Stimulated activated naive B cell treated with anti-CD40 and anti-IgM and Interleukin-4, amounts not matched to agents 10 μg/mL and 1 μg/mL and 100 μg/mL, for 72 hours (primary cell): ENCODE measurements at places on chromosomes 7 and 10.

DNA sequence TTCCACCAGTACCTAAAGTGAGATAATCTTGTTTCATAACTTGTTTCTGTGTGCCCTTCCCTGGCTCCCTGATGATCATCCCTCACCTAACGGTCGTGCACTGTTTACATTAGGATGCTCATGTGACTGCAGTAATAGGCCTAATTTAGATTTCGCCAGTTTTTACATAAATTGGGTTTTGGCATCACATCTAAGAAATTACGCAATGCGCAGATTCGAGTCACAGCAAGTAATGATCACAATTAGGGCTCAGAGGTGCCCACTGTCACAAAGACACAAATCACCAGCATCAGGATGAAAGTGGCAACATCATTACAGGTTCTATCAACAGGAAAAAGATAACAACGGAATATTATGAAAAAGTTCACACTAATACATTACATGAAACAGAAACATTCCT is 94.7 kb downstream of the LARP4B start:
- no peak for DNase-seq

DNA sequence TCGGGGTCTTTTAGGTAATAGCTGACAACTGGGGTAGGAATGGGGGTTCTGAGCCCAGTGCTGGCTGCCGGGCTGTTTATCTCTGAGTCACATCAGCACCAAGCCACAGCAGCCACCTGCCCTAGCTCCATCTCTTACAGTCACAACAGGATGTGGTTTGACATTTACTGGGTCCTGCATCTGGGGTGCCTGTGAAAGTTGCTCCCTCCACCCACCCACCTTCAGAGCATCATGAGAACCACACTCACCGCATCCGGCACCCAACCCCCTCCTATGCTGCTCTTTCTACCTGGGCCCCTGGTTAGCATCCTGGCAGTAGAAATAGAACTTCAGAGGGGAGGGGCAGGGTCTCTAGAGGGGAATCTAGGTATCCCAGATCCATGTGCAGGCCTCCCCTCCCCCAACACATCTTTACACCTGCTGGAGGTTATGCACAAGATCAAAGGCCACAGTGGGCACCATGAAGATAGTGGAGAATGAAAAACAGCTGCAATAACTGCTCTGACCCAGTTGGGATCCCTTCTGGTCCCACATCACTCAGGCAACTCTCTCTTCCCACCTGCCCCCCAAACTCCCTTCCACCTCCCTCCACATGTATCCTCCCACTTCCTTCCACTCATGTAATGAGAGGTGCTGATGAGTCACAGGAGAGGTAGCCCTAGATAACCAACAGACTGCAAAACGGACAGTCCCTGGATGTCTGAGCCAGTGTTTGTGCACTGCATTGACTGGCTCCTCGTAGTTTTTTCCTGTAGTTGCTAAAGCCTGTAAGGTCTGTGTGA is 38.2 kb downstream of the PRSS2 start:
- DNase-seq = peak; percentile 91

DNA sequence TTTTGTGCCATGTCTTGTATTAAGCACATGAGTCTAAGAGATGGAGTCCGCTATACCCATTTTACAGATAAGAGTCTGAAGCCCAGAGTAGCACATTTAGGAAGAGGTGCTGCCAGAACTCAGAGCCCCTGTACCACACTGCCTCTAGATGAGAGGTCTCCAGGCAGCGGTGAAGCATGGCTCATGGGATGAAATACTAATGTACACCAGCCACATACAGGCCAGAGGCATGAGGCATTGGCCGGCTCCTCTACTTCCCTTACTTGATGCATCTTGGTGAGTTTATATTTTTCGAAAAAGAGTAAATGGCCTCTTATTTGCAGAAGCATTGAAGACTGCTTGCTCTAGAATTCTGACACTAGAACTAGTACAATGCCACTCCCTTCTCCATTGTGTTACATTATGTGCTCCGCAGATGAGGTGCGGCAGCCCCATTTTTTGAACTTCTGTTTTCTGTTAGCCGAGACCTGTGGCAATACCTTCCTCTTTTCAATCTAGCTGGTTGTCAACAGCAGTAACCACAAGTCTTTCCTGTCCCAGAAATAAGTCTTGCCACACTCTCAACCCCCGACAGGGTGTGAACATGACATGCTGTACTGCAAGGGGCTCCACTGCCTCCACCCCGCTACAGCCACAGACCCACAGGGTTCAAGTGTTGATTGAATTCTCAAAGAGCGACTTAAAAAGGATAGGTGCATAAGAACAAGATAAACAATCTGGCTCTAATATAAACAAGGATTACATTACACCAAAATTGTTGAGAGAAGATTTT is 145.3 kb downstream of the CELF2 start:
- DNase-seq = peak; percentile 71

DNA sequence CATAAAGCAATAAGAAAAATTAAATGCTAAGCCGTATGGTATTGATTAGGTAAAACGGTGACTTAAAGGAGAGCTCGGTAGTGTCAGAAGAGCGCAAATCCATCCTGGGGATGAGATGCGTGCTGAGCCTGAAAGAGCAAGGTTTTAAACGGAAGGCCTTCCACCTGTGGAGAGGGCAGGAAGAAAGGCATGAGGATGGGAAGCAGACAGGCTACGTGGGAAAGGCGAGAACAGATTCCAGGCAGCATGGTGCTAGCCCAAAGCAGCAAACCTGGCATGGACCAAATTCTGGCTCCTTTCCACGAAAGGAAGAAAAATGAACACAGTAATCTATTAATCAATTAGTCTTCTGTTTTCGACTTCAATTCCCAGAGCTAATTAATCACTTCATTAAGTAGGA is 103.5 kb downstream of the HIPK2 start:
- no peak for DNase-seq

- no peak for DNase-seq
Measured at GRCh38 chr7:73341877-73342276, 13.9 kb downstream of the FKBP6 start.

- no peak for DNase-seq
Measured at GRCh38 chr7:114478384-114478783, 63.8 kb downstream of the FOXP2 start.

DNA sequence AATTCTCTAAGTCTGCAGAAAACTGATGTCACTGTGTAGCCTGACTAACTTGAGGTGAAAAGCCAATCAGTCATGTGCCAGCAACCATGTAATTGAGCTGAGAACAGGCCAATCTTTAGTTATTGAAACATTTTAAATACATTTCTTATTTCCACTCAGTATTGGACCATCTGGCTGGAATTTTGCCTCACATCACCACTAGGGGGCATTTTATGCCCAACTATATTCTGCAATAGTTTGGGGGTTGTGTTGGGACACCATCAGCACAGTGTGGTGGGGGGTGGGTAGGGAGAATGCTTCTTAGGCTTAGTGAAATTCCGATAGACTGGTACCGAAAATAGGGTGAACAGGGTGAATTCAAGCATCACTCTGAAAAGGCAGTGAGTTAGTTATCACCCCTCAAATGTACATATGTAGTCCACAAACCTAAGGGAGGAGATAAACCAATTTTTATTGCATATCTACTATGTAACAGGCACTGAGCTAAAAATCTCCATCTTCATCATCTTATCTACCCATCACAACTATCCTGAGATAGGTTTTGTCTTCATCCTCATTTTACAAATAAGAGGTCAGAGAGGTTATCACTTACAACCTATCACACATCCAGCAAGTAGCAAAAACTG is 17.8 kb downstream of the NPSR1 start:
- no peak for DNase-seq

- DNase-seq = no peak
Measured at GRCh38 chr10:63267414-63268148, 134.5 kb downstream of the NRBF2 start.

DNA sequence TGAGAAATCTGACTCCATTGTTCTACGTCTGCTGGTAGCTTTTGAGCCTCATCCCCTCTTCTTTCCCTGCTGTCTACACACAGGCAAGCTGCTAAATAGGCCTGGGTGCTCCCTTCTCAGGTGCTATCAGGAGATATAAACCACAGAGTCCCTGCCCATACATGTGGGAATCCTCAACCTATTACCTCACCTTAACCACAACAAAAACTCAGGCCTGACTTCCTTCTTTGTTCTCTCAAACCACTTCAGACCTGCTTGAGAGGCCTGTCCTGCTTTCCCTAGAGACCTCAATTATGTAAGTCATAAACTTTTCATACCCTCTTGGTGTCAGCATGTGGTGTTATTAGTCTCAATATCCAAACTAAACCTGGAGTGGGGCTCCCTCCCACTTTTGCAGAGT is 75.0 kb upstream of the MAGI2 start:
- no peak for DNase-seq

DNA sequence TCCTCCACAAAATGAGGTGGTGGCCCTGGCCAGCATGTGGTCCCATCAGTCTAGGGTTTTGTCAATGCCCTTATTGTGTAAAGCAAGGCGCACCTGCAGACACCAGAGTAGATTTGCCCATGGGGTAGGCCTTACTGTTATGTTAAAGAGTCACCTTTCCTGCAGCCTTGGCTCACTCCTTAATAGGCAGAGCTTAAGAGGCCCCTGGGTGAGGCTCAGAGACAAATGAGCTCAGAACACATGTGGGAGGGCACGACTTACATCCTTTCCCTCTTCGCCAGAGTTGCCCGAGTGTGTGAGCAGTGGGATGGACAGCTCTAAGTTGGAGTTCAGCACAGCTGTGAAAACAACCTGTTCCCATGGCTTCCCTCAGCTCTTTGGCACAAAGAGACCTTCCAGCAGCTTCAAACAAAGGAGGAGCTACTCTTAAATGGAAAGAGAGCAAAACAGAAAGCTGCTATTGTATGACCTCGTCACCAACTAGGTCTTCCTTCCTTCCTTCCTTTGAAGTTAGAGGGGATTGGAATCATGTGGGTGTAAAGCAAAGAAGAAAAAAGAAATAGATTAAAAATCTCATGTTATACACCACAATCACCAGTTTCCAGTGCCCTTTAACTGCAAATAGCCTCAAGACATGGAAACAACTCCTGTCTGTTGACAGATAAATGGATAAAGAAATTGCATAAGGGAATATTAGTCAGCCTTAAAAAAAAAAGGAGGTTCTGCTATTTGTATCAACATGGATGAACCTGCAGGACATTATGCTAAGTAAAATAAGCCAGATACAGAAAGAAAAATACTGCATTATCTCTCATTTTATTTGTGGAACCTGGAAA is 11.9 kb upstream of the XPNPEP1 start:
- no peak for DNase-seq

GRCh38 chr7:139687980-139688632 is 89.7 kb downstream of the HIPK2 start:
- no peak for DNase-seq

GRCh38 chr7:96198047-96198636 is 123.8 kb downstream of the SLC25A13 start:
- no peak for DNase-seq

DNA sequence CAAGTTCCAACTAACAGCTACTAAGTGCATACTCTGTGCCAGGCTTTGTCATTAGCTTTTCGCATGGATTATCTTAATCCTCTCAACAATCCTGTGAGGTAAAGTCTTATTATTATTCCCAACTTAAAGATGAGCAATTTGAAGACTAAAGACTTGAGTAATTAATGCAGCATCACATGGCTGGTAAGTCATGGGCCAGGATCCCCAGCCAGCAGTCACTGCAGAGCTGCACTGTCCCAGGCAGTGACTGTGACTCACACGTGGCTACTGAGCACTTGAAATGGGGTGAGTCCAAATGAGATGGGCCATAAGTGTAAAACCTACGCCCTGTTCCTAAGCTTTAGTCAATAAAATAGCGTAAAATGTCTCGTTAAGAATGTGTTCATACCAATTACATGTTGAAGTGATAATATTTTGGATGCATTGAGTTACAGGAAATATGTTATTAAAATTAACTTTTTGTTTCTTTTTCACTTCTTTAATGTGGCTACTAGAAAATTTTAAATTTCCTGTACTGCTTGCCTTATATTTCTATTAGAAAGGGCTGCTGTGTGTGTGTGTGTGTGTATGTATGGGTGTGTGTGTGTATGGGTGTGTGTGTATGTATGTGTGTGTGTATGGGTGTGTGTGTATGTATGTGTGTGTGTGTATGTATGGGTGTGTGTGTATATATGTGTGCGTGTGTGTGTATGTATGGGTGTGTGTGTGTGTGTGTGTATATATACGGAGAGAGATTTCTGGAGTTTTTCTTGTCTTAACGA is 756.3 kb downstream of the AUTS2 start:
- no peak for DNase-seq

- no peak for DNase-seq
Measured at GRCh38 chr10:119737823-119738222, 12.0 kb downstream of the INPP5F start.

DNA sequence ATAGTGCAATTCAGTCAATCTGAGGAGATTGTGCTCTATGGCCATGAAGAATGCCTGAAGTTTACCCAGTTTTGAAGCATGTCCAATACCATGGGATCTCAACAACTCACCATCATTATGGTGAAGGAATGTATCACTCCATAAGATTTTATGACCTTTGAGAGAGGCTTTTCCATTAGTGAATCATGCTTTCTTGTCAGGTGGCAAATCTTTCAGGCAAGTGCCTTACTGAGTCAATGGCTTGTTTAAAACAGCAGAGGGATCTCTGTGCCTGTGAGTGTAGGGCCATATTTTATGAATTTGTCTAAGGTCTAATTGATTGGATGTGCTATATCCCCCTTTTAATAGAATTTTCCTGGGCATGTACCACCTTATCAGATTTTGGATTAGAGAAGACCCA is 131.5 kb downstream of the CCDC7 start:
- DNase-seq = no peak

DNA sequence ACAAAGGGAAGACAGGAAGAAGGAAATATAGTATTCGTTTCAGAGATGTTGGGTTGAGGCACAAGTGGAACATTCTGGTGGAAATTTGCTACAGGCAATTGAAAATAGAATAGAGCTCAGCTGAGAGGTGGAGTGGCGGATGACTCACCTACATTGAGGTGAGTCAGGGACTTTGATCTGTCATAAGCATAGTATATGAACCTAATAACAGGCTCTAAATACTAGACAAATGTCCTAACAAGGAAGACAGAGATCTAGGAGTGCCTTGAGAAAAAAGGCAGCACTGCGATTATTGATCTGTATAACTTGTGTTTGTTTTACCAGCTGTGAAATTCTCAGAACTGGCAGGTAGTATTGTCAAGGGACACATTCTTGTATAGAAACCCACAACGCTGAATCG is 907 bp upstream of the IFRD1 start:
- peak; percentile 9 for DNase-seq

DNA sequence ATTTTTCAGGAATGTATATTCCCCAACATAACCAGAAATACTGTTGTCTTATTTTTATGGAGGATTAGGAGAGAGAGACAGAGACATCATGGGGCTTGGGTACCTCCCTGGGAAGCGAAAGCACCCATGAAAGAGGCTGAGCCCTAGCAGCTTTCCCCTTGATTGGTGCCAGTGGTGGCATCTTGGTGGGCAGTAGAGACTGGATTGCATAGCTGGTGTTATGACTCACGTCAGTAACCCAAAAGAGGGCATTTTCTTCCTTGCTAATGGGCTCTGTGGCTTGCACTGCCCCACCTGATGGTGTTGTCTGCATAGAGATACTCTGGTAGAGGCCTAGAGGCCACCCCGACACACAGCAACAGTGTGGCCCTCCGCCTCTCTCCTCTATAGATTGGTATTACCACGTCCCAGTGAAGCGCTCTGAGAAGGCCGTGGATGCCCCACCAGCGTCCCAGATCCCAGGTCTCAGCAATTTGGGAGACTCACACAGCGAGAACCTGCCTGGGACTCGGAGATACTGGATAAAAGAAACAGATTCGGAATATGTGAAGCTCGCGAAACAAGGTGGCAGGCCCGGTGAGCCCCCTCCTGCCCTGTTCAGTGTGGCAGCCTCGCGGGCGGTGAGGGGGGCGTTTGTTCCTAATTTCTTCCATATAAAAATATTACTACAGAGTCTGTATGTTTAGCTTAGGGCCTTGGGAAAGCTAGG is 5.8 kb downstream of the C7orf57 start:
- DNase-seq = no peak

- DNase-seq = no peak
Measured at GRCh38 chr10:96235326-96236089, 35.9 kb downstream of the BLNK start.
